ENCODE measurements at places on chromosomes 6 and 20.

- DNase-seq: no peak
Observed at GRCh38 chr20:12051206-12052163, 133.8 kb downstream of the BTBD3 start.

GRCh38 chr6:7697432-7697819 is 28.5 kb upstream of the BMP6 start:
- DNase-seq: no peak

DNA sequence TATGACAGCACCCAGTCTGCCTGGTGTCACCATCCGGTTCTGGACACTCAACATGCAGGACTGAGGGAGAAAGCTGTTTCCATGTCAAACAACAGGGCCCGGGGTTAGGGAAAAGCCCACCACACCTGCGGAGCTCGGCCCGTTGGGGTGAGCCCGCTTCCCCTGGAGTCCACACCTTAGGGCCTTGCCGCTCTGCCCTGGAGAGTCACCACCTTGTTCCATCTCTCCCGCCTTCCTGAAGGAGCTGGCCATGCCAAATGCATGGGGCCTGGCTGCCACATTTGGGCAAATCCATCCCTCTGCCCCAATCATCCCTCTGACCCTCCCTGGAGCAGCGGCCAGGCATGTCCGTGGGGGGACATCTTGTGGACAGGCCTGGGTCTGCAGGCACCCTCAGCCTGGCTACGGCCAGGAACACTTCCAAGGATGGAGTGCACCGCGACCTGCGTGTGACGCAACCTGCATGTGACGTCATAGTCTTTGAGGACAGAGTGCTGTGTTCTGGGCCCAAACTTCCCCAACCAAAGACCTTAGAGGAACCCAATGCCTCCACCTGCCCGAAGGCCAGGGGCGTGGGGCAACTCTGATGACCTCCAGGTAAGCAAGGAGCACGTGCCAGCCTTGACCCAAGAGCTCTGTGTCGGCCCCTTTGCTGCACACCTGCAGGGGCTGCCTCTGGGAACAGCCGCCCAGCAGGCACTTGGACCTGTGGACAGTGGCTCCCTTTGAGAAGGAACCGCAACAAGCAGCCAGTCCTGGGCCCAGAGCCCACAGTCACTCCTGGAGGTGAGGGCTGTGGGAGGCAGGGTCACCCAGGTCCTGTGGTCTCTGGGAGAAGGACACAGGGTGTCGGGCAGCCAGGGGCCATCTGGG is 1.7 kb downstream of the CABLES2 start:
- peak; percentile 51 for DNase-seq

- DNase-seq: no peak
Observed at GRCh38 chr6:148835920-148836441, 89.2 kb downstream of the UST start.

GRCh38 chr20:46255440-46256104 is 52.7 kb downstream of the CDH22 start:
- no peak for DNase-seq

GRCh38 chr6:37048851-37049757 is 43.6 kb downstream of the FGD2 start:
- DNase-seq: peak; percentile 79

GRCh38 chr20:25397096-25397495 is 6.5 kb upstream of the ABHD12 start:
- no peak for DNase-seq

DNA sequence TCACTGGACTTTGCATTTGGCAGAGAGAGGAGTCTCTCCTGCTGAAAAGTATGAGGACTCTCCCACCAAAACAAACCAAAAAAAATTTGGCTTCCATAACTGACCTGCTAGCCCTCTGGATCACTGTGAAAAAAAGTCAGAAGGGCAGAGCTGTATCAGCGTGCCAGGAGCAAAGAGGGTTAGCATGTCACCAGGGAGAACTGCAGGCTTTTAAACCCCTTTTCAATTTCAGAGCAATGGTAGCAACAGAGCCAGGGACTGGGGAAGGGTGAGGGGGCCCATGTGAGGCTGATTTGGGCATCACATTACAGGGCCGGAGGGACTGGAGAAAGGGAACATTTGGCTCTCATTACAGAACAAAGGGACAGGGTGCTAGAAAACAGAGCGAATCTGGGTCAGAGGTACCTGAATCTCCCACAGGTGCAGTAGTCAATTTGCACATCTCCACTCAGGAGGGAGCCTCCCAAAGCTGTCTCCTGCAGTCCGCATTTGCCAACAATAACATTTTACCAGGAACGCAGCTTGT is 185.7 kb upstream of the EYA4 start:
- DNase-seq: no peak

DNA sequence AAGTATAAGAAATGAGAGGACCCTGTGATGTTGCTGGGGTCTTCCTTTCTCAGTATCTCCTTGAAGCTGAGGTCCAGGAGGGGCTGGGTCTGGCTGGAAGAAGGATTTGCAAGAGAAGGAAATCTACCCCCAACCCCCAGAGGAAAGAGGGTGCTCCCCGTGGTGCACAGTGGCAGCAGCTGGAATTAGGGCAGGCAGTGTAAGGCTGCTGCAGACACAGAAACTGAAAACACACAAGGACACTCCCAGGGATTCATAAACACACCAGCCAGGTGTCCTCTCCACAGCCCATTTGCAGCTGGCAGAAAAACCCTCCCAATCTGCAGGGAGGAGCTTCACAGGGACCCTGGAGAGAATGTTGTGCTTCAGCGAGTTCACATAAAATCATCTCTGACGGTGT is 297.2 kb downstream of the CDH26 start:
- no peak for DNase-seq

- DNase-seq: no peak
Observed at GRCh38 chr6:56732517-56732916, 89.8 kb upstream of the DST start.

- DNase-seq: peak; percentile 92
Observed at GRCh38 chr6:14711056-14711703, 534.7 kb upstream of the JARID2 start.

- no peak for DNase-seq
Observed at GRCh38 chr6:56961151-56961550, 6.2 kb downstream of the BEND6 start.

- DNase-seq: no peak
Observed at GRCh38 chr6:33104887-33105286, 29.1 kb downstream of the HLA-DPB1 start.

DNA sequence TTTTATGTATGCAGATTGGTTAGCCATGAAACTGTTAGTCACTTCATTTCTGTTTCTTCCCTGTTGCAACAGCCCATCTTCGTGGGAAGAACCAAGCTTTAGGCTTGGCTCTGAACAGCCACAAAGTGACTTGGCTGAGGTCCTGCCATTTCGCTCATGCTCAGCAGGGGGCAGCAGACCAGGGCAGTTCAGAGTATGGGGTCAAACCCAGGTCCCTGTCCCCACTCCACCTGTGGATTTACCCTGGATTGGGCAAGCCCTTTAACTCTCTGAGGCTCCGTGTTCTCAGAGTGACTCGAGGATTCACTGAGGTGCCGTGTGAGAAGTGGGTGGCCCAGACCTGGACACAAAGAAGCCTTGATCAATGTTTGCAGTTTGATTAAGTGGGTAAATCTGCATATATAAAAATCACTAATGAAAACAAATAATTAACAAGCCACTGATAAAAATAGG is 19.8 kb upstream of the MAP1LC3A start:
- DNase-seq: peak; percentile 77

GRCh38 chr6:147131532-147132128 is 72.6 kb upstream of the STXBP5 start:
- peak; percentile 32 for DNase-seq

- DNase-seq: no peak
Observed at GRCh38 chr6:55260181-55260580, 67.1 kb upstream of the GFRAL start.

GRCh38 chr20:41499961-41500725 is 118.0 kb downstream of the CHD6 start:
- DNase-seq: no peak

GRCh38 chr6:156021746-156022396 is 566.2 kb upstream of the NOX3 start:
- no peak for DNase-seq

DNA sequence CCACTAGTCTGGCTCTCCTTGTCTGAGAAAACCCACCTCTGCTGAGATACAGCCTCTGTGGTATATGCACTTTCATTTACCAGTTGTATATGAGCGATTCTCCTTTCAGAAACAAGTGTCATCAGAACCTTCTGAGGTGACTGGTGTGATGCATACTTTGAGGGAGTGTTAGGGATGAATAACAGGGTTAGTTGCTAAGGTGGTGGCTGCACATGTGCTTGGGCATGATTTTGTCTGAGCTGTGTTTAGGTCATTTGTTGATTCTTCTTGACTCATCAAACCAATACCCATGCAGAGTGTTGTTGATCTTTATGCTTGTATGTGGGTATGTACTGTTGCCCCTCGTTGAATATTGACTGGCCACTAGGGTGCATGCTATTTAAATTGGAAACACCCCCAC is 25.7 kb downstream of the DTD1 start:
- no peak for DNase-seq

DNA sequence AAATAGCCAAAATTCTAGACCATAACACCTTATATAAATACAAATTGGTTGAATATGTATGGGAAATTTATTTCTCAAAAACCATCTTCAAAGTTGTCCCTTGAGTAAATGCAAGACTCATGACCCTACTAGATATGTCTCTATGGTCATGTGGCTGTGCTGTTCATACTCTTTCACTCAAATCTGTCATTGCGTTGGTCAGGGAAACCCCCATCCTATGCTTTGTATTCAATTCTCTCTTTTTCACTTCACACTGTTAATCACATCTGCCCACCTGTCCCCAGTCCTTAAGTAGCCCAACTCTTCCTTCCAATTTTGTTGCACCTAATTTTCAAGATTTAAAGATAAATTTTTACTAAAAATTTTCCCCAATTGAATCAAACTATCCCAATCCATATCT is 51.0 kb downstream of the RPS12 start:
- DNase-seq: no peak

DNA sequence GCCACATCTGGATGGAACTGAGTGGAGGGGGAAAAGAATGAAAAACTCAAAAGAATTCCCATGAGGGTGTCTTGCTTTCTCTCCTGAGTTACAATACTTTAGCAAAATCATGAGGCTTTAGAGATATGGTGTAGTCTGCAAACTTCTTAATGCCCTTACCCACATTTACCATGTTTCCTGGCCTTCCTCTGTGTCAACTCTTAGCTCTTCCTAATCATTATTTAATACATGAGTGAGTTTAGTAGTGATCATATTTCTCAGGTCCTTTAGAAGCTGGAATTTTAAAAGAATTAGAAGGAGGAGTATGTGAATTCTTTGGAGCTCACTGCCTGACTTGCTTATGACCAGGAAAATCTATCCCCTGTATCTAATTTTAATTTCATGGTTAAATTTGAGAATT is 39.0 kb downstream of the STX11 start:
- no peak for DNase-seq

DNA sequence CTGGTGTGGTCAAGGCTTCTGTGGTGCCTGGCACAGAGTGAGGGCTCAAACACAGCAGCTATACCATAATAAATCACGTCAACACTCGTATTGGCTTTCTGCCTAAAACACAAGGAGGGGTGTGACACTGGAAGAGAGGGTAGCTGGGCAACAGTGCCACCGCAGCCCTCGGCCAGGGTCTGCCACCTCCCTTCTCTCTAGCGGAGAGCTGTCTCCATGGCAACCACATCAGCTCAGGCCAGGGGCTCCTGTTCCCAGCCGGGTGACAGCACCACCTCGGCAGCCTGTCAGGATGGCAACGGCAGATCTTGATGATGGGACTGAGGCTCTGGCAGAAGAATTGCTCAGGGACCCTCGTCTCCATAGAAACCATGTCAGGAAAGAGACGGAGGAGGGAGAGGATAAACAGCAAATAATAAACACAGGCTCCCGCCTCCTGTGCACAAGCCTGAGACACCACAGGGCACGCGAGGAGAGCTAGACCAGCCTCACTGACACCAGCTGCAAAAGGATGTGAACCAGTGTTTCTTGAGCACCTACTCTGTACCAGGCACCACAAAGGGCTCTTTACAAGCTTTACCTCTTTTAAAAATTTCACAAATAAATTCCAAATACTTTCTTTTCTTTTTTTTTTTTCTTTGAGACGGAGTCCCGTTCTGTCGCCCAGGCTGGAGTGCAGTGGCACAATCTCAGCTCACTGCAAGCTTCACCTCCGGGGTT is 50.4 kb upstream of the TLDC2 start:
- no peak for DNase-seq

GRCh38 chr6:5909721-5910120 is 97.0 kb downstream of the NRN1 start:
- DNase-seq: no peak

DNA sequence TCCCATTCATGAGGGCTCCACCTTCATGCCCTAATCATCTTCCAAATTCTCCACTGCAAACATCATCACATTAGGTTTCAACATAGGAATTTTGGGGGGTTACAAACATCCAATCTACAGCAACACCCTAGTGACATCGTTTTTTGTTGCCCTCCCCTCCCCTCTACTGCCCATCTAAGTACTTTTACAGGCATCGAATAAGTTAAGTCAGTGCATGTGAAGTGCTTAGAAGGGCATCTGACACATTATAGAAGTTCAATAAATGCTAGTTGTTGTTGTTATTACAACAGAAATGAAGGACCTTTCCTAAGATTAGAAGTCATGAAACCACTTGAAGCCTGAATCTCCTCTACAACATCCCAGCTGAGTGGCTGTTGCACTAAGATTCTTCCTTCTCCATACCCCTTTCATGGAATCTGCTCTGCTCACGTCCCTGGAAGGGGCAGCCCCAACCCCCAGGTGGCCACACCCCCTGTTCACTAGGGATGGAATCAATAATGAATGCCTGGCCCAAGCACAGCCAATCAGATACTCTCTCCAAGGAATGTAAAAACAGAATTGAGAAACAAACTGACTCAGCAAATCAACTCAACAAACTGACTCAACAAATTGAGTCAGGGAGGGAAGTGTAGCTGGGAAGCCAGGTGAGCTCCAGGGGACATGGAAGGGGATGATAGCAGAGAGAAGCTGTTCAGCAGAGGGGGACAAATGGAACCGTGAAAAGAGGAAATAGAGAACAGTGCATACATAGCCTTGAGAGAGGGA is 3.9 kb upstream of the LRP11 start:
- DNase-seq: no peak

- no peak for DNase-seq
Observed at GRCh38 chr6:127966616-127967015, 65.8 kb upstream of the THEMIS start.

- DNase-seq: no peak
Observed at GRCh38 chr20:39700528-39700927, 738.4 kb downstream of the DHX35 start.

- DNase-seq: no peak
Observed at GRCh38 chr6:139373928-139374356, 506 bp downstream of the CITED2 start.

- no peak for DNase-seq
Observed at GRCh38 chr6:87968435-87969278, 79.0 kb upstream of the SPACA1 start.
